Kidney glomerular epithelial cell (primary cell): ENCODE measurements at places on chromosomes 7 and 10.

DNA sequence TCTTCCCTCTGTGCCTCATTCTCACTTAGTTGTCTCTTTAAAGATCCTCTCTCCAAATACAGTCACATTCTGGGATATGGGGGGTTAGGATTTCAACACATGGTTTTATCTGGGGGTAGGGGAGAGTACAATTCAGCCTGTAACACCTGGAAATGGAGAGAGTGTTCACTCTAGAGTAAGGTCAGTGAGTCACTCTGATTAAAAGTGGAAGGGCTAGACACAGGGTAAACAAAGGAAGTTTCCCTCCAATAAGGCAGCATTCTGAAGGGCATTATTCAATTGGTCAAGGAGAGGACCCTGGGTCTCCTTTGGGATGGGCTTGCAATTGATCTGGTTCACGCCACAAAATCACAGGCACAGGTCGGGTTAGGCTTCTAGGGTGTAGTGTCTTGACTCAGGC, 232.8 kb upstream of the NPSR1 start:
- DNase-seq = no peak

- peak; percentile 28 for DNase-seq
Measured at GRCh38 chr10:86203162-86203905, 163.3 kb downstream of the GRID1 start.

GRCh38 chr10:48237259-48238250, 36.9 kb downstream of the FRMPD2 start:
- DNase-seq = no peak

DNA sequence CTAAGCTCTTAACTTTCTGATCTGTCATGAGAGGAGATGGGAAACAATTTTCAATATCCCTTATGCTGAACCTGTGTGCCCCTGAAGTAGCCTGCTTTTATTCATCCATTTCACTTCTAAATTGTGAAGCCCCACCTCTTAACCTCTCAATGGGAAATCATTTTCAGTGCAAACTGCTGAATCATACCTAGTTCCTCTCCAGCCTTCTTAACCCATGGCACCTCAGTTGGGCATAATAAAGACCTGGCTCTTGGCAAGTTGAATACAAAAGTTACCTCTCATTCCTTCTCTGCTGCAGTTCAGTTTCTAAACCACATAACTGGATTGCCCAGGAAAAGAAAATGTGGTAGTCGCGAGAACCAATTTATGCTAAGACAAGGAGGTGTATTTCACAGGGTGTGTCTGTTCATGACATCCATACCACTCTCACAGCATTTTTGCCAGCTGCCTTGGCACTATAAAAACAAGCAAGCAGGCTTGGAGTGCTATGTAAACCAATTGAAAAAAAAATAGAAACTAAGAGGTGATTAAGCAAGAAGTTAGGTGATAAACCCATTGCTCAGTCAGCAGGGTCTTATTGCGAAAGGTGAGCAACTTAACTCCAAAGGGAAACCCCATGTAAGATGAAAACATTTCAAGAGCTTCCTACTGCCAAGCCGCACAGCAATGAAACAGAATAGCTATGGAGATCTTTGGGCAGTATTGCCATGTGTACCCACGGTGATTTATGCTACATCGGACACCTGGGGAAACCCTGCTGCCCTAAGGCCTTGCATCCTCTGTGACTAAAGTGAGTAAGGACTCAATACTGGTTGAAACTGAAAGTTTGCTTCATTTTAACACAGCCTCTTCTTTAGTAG, 57.0 kb upstream of the DKK1 start:
- DNase-seq = no peak

- DNase-seq = no peak
Measured at GRCh38 chr7:153852261-153852660, 199.9 kb upstream of the DPP6 start.

DNA sequence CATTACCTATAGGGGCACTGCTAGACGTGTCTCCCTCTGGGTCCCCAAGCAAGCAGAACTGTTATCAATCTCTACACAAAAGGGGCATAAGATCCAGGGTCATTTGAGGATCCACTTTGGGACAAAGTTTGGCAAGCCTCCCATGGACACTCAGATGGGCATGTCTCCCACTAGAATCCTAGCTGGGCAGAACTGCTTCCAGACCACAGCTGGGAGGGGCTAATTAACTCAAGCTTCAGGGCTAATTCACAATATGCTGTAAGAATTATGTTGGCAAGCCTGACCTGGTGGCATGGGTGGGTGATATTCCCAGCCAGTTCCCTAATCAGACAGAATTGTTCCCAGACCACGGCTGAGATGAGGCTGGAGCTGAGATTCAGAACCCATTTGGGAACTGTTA, 738.4 kb upstream of the FZD8 start:
- no peak for DNase-seq

DNA sequence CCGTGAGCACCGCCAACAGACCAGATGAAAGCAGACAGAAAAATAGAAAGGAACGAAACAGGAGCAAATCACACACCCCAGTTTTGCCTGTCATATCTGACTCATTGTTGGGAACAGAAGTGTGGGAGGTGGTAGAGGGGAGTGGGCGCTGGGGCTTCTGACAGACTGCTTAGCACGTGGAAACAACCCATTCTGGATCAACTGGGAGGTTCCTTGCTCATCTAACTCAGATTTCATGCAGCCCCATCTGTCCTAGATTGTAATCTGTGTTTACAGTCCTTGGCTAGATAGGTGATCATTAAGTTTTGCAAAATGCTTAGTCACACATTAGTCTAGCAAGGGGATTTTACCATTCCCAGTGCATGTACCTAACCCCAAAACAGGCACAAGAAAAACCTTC, 154.1 kb downstream of the NRP1 start:
- DNase-seq = no peak

DNA sequence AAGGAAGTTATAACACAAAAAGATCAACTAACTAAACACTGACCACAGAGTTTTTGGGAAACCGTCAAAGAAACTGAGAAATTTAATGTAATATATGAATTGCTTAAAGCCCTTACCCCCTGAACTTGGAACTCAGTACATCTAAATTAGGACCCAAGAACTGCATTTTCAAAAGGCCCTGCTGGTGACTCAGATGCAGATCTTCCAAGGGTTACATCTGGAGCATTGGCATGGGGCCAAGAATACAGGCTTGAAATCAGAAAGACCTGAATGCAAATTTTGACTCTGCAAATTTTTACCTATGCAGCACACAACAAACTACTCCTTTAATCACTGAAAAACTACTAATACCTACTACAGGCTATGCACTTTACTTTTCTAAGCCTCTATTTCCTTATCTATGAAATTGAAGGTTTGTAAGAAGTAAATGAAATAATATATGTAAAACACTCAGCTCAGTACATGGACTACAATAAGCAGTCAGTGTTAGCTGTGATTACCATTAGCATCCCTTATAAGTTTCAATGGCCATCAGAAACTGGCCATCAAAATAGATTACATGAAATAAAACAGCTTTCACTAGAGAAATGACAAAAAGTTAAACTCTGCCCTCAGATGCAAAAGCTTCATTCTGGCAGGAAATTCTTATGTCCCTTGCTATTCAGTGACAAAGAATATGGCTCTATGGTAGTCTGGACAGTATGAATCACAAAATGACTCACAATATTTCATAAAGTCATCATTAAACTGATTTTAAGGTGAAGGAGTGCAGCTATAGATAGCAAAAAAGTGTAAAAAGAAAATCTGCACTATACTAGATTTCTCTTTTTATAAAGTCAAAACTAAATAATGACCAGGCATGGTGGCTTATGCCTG, 43.6 kb downstream of the NSUN6 start:
- DNase-seq = peak; percentile 23

- DNase-seq = no peak
Measured at GRCh38 chr10:43700306-43700705, 51.6 kb upstream of the ZNF32 start.

- no peak for DNase-seq
Measured at GRCh38 chr10:93189944-93190343, 116.3 kb downstream of the CYP26A1 start.

DNA sequence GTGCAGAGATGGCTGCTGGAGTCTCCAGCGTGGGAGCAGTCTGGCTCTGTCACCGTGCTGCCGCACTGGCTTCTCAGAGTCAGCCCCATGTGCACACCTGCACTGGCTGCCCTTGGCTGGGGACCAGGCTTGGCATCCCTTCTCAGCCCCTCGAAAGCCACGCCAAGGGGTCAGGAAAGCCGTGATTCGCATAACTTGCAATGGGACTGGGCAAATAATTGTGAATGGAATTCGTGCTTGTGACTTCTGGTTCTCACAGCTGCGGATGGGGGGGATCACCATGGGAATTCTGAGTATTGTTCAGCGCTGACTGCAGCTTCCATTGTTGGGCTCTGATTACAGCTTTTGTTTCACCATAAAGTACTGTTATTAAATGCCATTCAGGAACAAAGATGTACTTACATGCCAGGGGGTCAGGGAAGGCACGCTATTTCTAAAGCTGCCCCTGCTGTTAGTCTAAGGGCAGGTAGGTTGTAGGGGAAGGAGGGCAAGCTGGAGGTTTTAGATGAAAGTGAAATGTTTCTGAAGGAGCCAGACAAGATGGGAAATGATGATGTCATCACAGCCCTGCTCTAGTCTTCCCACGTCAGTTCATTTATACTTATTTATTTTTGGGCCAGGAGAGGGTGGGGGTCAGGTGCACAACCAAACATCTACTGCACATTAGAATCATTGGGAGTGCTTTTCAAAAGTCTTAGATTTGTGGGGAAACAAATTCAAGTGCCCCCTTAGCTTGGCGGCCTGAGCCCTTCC, 5.8 kb upstream of the PLEKHA1 start:
- DNase-seq = no peak

- no peak for DNase-seq
Measured at GRCh38 chr10:131110241-131110783, 201.2 kb downstream of the TCERG1L start.

DNA sequence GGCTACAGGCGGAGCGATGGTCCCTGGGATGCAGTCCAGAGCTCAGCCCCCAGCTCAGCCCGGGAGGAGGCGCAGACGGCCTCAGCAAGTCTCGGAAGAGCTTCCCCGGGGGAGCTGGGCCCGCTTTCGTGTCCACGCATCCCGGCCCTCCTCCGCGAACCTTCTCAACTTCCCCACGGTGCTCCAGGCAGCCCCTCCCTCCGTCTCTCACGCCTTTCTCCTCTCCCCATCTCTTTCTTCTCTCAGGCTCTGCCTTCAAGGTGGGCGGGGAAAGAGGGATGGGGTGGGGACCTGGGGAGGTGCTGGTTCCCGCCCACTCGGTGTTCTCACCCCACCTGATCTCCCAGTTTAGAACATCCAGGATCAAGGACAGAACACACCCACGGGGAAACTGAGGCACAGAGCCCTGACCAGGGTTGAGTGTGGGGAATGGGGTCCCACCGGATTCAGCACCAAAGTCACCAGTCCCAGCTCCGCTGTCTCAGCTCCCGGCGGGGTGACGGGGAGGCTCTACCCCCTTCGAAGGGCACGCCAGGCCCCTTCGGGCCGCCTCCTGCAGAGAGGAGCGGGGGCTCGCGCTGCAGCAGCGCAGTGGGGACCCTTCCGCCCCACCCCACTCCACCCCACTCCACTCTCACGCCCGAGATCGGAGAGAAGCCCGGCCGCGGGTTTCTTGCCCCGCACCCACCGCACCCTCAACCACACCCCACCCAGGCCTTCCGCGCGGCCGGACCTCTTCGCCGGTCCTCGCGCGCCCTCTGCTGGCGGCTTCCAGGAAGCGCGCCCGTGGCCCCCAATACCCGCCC, 18.2 kb downstream of the POLL start:
- DNase-seq = peak; percentile 55

DNA sequence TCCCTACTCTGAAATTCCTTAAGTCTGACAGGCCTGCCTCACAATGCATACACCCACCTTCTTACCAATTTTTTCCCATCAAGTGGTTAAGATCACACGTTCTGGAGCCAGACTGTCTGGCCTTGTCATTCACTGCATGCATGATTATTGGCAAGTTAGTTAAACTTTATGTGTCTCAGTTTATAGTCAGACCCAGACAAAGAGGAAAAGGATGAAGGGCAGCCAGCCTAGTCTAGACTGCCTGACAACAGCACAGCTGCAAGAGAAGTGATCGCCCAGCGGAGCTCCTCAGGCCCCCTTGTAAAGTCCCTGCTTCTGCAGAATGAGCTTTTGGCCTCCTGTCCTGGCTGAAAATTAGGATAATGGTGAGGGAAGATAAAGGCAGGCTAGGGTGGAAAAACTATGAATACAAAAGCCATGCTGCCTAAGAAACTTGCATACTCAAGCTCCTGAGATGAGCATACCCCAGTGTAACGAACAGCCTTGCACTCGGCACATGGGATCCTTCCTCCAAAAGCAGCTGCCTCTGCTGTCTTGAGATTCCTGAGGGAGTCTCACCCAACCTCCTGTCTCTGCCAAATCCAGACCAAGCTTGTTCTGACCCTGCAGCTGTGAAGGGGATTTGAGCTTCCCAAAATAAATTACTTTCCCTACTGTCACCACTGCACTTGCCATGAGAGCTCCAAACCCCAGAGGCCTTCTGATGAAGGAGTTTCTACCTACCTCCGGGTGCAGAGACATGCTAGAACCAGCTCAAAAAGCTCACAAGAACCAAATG, 26.7 kb upstream of the MRLN start:
- DNase-seq = peak; percentile 21

GRCh38 chr7:45084901-45085618, 3.7 kb downstream of the NACAD start:
- DNase-seq = no peak

- DNase-seq = no peak
Measured at GRCh38 chr7:143507094-143507518, 29.4 kb downstream of the TAS2R41 start.

GRCh38 chr7:7732621-7733281, 14.3 kb upstream of the RPA3 start:
- no peak for DNase-seq

GRCh38 chr7:149473251-149473650, 12.4 kb upstream of the ZNF777 start:
- no peak for DNase-seq

- DNase-seq = no peak
Measured at GRCh38 chr10:2953495-2953894, 113.9 kb upstream of the PFKP start.

- DNase-seq = peak; percentile 50
Measured at GRCh38 chr7:22651534-22652243, 75.3 kb upstream of the IL6 start.

DNA sequence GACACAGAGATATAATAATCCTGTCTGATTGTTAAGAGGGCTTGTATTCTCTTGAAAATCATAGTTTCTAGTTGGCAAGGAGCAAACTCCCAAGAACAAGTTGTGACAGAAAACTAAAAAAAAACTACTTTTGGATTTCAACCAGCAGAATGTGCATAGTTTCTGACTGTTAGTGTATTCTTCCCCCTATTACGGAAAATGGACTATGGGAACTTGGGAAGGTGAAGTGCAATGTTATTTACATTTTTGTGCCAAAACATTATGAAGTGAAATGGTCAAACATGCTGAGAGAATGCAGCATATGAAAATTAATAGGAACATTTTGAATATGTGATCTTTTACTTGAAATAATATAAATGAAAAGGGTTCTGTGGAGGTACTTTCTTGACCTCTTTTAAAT, 660.8 kb downstream of the SUGCT start:
- DNase-seq = no peak

GRCh38 chr7:50555594-50556140, 9.5 kb downstream of the DDC start:
- DNase-seq = no peak

- DNase-seq = no peak
Measured at GRCh38 chr7:76232698-76233097, 31.0 kb downstream of the SRRM3 start.
